ENCODE measurements at places on chromosomes 3 and 15. TPM values are rescaled to one million over a fixed set of nuclear protein-coding genes. Genes with fewer than 3 reads are reported as not detected.
A peak's percentile ranks its signal among the peaks of the same experiment; 100 is the strongest.

Gene IL5RA
- polyA plus RNA-seq: 0.07 TPM

Gene NLGN1
- polyA plus RNA-seq: 2.6 TPM

DNA sequence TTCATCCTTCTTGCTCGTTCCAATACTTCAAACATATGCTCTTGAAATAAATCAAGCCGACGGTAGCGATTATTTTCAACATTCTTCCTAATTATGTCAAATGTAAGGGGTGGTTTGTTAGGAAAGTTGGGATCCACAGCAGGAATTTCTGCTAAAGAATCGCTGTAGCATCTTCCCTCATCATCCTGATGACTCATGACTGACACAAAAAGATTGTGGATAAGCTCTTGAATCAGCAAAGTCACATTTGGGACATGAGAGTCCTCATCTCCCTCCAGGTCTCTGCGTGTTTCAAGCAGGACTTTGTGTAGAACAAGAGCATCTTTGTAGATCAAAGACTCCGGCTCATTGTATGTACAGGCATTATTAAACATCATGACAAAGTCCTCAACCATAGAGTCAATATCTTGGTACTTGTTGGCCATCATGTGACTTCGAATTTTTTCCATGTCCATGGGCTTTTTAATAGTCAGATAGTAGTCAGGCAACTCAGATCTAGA, 73.0 kb downstream of the UQCC5 start:
- no peak for DNase-seq

- DNase-seq: no peak
Observed at GRCh38 chr15:99421758-99422157, 144.0 kb upstream of the MEF2A start.

- DNase-seq: peak; percentile 67
Observed at GRCh38 chr15:51077221-51078153, 17.2 kb downstream of the TNFAIP8L3 start.

DNA sequence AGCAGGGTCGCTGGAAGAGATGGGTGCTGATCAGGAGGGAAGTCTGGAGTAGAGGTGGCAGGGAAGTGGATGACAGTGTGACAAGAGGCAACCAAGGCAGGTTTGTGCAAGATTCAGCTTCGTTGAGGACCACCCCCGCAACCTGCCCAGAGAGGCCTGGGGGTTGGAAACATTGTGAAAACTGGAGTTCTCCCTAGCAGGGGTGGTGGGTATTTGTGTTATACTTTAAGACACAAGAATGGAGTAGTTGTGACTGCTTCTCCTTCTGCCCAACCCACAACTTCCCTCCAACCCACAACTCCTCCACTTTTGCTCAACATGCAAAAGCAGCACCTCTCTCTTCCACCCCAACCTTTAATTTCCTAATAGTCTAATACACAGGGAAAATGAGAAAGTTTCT, 8.6 kb upstream of the ARNT2 start:
- no peak for DNase-seq

GRCh38 chr3:168497741-168498140, 402.0 kb upstream of the GOLIM4 start:
- DNase-seq: no peak

Data from muscle of arm (tissue), 14 donors.